ENCODE measurements at places on chromosomes 4 and X. TPM values are rescaled to one million over a fixed set of nuclear protein-coding genes. Genes with fewer than 3 reads are reported as not detected.

DNA sequence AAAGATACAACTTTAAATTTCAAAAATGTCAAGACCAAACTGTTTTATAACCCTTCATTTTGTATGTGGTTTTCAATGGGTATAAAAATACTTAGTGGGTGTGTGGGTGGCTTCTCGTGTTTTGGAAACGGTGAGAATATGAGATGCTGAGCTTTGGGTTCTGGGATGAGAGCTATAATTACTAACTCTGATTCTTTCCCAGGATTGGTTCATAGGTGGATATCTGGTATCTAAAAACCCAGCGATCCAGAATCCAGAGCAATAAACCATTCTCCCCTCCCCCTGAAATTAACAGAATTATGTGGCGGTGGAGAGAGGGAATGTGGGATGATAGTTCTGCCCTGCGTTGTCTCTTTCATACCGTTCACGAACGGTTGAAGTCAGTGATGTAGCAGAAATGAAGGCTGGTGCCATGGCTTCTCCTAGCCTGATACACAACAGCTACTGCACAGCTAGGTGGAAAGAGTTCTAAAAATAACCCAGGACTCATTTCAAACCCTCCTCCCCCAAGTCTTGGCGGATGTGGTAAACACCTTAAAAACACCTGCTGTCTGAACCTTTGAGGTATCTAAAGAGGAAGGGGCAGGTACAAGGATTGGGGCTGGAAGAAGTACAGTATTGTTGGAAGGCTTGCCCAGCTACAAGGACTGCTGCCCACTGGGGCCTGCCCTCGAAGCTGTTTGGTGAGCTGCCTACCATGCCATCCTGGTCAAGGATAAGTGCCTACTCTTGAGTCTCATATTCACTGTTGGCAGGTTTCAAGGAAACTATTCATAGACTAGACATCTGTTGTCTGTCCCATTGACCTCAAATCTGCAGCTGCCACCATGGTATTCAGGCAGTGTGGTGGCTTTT lies 44.5 kb downstream of the SEPTIN11 start:
- DNase-seq, result no peak

GATA1 gene
- polyA plus RNA-seq, result 0.74 TPM

PNMA5 gene
- polyA plus RNA-seq, result 0.14 TPM

FIP1L1 gene
- polyA plus RNA-seq, result 81.7 TPM

- DNase-seq, result no peak
Measured at GRCh38 chr4:26953770-26954423, 93.3 kb downstream of the STIM2 start.

DNA sequence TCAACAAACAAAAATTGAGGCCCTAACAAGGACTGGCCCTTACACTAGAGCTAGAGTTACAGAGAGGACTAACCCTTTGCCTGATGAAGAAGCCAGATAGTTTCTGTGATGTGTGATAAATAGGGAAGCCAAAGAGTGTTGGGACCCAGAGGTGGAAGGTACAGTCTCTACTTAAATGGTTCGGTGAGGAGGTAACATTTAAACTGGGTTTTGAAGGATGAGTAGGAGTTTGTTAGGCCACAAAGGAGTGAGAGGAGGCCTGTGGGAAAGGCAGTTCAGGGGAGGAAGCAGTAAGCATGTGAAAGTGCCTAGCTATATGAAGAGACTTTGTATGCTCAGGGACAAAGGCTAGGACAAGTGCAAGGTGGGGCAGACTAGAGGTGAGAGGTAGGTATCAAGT lies 23.8 kb upstream of the LIMCH1 start:
- no peak for DNase-seq

GRCh38 chr4:139523076-139523475 lies 32.9 kb downstream of the SETD7 start:
- no peak for DNase-seq

- peak; percentile 35 for DNase-seq
Measured at GRCh38 chrX:43559644-43560043, 96.5 kb upstream of the MAOA start.

HADH gene
- polyA plus RNA-seq, result 71.8 TPM

RGN gene
- polyA plus RNA-seq, result 15.5 TPM

Data from left lung (tissue), 14 donors.